Activated naive CD4-positive, alpha-beta T cell (primary cell): ENCODE measurements at places on chromosomes 5 and 9.

GRCh38 chr5:54516051-54516655 lies 1.4 kb upstream of the SNX18 start:
- no peak for DNase-seq

GRCh38 chr5:145982572-145983318 lies 46.4 kb downstream of the SH3RF2 start:
- no peak for DNase-seq

DNA sequence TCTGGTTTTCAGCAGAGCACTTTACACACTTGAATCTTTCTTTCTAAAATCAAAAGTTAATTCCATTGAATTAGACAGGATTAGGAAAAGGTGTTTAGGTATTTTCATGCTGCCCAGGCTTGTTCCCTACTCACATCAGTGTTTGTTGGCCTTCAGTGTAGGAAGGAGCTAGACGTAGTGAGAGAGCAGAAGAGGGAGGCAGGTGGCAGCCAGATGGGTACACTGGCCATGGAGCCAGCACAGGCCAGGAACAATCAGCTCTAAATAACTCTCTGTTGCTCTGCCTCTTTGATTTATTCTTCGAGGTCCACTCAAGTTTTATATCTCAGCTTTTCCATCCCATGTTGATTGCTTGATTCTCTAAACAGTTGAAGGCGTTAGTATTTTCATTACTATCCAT lies 529.6 kb downstream of the PSAT1 start:
- no peak for DNase-seq

GRCh38 chr9:114677418-114677817 lies 4.6 kb downstream of the TEX48 start:
- DNase-seq: no peak

DNA sequence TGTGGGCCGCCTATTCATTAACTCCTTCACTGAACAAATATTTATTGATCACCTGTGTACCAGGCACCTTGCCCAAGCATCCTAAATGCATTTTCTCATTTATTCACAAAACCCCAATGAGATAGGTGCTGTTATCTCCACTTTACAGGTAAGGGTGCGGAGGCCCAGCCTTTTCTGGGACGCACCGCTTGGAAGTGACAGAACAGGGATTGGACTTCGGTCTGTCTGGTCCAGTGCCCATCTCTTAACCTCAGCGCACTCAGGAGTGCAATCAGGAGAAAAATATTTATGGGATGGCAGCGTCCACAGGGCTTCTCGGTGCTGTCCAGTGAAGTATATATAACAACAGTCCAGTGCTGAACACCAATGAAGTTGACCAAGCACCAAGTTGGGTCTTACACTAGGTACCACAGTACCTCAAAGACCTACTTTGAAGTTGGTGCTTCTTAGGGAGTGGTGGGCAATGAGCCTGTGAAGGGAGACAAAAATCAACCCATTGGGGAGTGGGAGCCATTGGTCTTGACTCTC lies 18.9 kb upstream of the GARNL3 start:
- no peak for DNase-seq

DNA sequence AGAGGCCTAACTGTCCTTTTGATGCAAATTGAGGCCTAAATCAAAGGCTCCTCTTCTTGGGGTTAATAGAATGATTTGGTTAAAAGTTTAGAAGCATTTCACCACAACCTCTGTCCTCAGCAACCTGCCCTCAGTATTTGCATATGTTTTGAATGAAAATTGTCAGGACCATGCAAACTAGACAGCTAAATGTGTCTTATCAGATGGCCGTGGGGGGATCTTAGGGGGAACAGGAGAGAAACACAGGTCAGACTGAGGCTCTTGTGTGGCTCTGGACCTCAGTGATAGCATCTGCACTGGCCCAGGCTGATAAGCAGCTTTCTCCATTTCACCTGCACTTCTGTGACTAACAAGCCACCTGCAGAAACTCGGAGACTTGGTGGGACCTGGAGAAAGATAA lies 49.0 kb downstream of the FOXI1 start:
- no peak for DNase-seq

DNA sequence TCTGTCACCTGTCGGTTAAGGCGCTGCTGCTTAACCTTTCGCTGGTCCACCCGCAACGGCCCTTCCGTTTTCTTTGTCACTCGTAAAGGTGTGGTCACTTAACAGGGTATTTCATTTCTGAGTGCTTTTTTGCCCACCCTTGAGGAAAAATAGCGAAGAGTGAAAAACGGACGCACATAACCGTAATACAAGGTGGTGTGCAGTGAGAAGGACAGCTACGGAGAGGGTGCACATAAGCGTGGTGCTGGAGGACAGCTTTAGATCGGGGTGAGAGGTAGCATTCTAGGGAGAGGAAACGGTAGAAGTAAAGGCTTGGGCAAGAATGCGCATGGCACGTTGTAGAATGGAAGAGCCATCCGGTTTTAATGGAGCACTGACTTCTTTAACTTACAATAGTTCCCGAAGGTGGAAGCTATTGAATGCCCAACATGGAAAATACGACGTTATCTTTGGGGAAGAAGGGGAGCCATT lies 761 bp downstream of the CCT5 start:
- no peak for DNase-seq

DNA sequence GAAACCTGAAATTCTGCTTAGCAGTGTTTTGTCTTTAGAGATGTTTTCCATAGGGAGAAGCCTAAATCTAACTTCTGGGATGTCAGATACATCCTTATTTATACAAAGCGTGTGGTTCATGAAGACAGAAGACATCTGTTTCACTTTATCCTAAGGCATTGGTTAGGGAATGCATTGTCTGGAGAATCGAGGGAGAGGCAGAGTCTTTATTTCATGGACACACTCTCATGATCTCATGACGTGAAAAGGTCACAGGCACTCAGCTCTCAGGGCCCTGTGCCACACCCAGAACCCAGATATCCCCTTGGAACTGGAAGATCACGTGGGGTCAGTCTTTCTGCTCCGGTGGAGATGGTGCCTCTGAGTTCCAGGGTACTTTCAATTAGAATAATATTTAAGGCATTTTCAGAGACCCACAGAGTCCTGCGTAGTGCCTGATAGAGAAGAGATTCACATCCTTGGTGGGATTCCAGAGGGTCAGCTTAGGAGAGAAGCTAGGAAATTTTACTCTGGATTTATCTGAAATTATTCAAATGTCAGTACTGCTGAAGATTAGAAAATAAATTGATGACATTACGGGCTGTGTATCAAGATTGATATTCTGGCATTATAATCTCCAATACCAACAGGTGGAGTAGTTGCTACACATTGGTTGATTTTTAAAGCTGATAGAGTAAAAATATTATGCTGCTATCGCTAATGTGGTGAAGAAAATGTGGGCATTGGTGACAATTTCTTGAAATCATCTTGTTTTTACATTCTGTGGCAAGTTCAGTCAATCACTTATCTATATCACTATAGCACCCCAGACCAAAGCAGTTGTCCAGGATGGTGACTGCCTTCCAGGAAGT lies 378.3 kb downstream of the MTRR start:
- DNase-seq: no peak

- DNase-seq: peak; percentile 2
Observed at GRCh38 chr5:154444556-154445421, 1.0 kb upstream of the SAP30L start.

GRCh38 chr9:133188843-133189180 lies 20.2 kb downstream of the OBP2B start:
- DNase-seq: no peak

GRCh38 chr9:99114846-99115500 lies 10.1 kb downstream of the TGFBR1 start:
- DNase-seq: no peak

- no peak for DNase-seq
Observed at GRCh38 chr5:77876862-77877502, 100.8 kb upstream of the TBCA start.

GRCh38 chr9:35859310-35859989 lies 10.8 kb downstream of the OR13J1 start:
- DNase-seq: no peak

DNA sequence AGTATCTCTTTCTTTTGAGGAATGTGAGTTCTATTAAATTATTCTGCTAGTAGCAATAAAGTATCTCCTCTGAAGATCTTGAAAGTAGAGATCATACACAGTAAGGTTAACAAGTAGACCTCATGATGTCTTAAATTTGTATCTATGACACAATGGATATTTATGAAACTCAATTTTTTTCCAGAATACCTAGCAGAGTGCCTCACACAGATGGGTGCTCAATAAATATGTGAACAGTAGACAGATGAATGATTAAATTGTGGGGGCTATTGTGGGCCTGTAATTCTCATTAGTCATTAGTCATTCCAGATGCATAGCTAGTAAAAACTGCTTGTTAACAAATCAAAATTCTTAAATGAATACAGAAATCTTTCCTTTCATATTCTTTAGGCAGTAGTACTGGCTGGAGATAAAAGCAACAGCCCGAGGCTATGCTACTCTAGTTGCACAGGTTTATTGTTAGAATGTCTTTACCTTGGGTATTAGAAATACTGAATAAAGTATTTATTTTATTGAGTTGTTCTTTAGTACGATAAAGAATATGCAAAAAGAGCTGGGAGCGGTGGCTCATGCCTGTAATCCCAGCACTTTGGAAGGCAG lies 22.0 kb downstream of the CHD1 start:
- DNase-seq: no peak

GRCh38 chr5:18051953-18052352 lies 417.7 kb downstream of the TAF11L14 start:
- no peak for DNase-seq

DNA sequence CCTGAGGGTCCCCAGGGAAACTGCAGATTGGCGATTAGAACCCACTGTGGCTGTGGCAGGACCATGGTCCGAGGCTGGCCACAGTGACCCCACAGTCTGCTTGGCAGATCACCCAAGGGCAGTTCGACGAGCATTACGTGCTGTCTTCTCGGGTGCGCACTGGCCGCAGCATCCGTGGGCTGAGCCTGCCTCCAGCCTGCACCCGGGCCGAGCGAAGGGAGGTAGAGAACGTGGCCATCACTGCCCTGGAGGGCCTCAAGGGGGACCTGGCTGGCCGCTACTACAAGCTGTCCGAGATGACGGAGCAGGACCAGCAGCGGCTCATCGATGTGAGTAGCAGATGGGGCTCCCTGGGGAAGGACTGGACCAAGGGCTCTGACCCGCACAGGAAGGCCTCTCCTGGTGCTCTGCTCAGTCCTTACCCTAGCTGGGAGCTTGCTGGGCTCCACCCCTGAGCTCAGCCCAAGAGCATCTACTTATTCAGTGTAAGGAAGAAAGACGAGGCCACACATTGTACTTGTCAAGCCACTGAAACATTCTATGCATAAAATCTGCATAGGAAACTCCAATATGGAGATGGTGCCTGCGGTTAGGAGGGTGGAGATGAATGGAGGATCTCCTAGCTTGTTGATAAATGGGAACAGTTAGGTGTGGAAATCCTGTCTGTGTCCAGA lies 21.9 kb downstream of the CKMT2 start:
- no peak for DNase-seq
